ENCODE measurements at places on chromosomes 2 and 18.

DNA sequence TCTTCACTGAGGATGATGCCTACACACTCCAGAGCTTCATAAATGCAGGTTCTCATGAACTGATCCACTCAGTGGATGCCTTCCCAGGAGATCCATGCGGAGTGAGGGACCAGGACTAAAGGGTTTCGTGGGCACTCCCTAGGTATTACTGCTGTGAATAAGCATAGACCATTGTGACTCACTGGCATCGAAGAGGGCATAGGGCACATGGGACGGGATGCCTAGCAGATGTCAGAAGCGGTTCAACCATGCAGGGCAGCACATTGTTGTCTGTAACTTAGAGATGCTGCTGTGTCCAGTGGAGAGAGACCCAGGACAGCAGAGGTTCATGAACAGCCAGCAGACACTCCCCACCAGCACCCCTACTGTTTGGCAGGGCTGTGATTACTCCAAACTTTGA is 17.2 kb downstream of the GKN2 start:
- no peak for DNase-seq

- peak; percentile 51 for DNase-seq
Measured at GRCh38 chr2:200860092-200860795, 4.2 kb downstream of the CLK1 start.

DNA sequence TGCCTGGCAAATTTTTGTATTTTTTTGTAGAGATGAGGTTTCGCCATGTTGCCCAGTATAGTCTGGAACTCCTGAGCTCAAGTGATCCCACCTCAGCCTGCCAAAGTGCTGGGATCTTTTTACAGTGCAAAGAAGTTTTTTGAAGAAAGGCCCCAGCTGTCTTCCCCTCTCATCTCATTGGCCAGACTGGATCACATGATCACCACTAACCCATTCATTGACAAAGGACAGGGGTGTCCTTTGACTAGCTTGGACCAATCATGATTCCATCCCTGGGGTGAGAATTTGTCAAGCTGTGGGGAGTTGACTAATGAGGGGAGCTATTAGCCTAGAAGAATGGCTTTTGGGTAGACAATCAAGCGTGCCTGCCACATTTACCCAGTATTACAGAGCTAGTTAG is 232.9 kb upstream of the TANK start:
- no peak for DNase-seq

- no peak for DNase-seq
Measured at GRCh38 chr2:234730066-234730640, 221.7 kb upstream of the SH3BP4 start.

- no peak for DNase-seq
Measured at GRCh38 chr2:192499476-192499875, 304.7 kb upstream of the TMEFF2 start.

GRCh38 chr2:74512744-74513604 is 1.3 kb upstream of the TLX2 start:
- DNase-seq: no peak

- DNase-seq: no peak
Measured at GRCh38 chr2:31032475-31032874, 105.8 kb downstream of the GALNT14 start.

- DNase-seq: no peak
Measured at GRCh38 chr2:2822143-2822542, 491.1 kb upstream of the MYT1L start.

GRCh38 chr18:70280007-70280925 is 8.6 kb upstream of the SOCS6 start:
- no peak for DNase-seq

DNA sequence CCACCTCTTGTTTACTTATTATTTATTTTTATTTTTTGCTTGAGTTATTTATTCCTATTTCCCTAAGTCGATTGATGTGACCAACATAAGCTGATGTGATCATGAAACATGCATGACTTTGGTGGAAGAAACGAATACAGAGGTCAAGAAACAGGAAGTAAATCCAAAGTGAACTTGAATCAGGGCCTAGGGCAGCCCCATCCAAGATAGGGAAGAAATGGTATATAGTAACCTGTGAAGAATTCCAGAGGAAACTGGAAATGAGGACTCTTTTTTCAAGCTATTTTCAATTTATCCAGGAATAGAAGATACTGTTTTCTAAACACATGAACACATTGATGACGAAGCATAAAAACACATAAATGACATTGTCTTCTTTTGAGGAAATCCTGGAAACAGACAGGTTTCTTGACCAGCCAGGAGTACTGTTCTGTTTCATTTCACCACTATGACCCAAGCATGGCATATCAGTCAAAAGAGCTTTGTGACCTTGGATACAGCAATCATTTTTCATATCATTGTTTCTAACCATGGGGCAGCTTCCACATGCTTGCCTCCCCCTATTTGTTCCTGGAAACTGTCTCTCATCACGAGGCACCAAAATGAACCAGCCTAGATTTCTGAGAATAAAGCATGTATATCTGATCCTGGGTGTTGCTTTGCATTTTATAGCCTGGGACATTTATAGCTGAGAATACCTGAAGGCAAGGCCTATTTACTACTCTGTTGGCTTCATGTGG is 9.1 kb upstream of the LCLAT1 start:
- no peak for DNase-seq

- peak; percentile 74 for DNase-seq
Measured at GRCh38 chr18:76721207-76721996, 101.0 kb upstream of the ZNF236 start.

GRCh38 chr18:22872900-22873537 is 60.1 kb upstream of the RBBP8 start:
- peak; percentile 4 for DNase-seq

DNA sequence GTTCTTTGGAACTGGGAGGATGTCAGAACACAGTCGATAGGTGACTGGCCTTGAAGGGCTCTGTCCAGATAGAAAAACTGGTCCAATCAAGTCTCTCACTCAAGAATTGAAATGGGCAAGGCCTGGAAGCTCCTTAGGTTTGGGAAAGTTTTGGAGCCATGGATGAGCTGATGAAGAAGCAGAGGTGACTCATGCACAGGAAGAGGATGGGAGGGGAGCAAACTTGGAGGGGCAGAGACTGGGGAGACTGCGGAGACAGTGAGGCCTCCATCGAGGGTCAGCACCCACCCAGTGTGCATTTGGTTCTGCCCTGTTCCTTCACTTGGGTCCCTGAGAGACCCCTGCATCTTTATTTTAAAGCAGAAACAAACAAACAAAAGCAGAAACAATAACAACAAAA is 41.1 kb downstream of the SOWAHC start:
- no peak for DNase-seq
